Pons (tissue), 1 donor: ENCODE measurements at places on chromosomes 6 and 20.
A peak's percentile ranks its signal among the peaks of the same experiment; 100 is the strongest.

GRCh38 chr6:84013354-84013753, 20.2 kb upstream of the MRAP2 start:
- no peak for DNase-seq

DNA sequence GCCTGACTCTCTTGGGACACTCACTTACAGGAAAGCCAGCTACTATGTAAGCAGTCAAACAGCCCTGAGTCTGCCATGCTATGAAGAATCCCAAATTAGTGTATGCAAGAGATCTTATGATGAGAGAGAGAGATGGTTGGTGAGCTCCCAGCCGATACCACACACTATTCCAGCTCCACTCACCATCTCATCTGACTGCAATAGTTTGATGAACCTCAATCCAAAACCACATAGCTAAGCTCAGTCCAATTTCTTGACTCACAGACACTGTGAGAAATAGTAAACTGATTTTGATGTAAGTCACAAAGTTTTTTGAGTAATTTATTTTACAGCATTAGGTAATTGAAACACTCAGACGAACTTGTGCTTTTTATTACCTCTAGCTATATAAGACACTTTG, 441.4 kb downstream of the COL12A1 start:
- no peak for DNase-seq

- DNase-seq = no peak
Observed at GRCh38 chr20:20814685-20815084, 102.2 kb upstream of the RALGAPA2 start.

GRCh38 chr6:164108092-164108491, 693.6 kb downstream of the QKI start:
- no peak for DNase-seq

GRCh38 chr6:32154514-32155161, 697 bp downstream of the PPT2 start:
- DNase-seq = peak; percentile 66

DNA sequence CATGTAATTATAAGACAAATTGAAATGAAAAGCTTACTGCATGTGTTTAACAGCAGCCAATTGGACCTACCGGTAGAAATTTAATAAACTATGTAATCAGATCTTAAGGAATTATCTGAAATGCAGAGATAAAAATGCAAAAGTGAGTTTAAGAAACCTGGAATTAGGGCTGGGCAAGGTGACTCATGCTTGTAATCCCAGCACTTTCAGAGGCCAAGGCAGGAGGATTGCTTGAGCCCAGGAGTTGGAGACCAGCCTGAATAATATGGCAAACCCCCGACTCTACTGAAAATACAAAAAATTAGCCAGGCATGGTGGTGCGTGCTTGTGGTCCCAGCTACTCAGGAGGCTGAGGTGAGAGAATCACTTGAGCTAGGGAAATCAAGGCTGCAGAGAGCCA, 74.1 kb downstream of the HFE start:
- DNase-seq = no peak

GRCh38 chr6:34663831-34664255, 32.7 kb downstream of the ILRUN start:
- peak; percentile 58 for DNase-seq

DNA sequence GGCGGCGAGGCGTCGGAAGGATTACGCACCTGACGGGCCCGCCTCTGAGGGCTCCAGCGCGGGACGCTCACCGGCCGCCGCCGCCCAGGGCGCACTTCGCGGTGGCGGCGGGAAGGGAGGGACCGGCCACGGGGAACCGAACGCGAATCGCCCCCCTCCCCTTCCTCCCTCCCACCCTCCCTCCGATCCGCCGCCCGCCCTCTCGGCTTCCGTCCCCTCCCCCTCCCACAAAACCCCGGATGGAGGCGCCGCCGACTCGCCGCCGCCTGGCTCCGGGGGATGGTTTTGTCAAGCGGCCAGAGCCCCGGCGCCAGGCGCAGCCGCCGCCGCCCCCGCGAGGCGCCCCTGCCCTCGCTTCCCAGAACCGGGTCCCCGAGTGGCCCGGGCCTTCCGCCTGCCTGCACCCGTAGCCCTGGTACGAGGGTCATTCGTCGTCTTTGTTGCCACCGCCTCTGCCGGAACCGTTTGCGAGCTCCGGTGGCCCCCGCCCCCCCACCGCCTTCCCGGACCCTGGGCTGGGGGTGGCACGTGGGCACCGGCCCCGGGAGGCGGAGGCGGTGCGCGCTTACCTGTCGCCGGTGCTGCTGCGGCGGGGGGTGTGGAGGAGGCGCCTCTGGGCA, 398 bp downstream of the ZBTB2 start:
- peak; percentile 36 for DNase-seq

- no peak for DNase-seq
Observed at GRCh38 chr6:5231289-5231688, 29.5 kb downstream of the LYRM4 start.

DNA sequence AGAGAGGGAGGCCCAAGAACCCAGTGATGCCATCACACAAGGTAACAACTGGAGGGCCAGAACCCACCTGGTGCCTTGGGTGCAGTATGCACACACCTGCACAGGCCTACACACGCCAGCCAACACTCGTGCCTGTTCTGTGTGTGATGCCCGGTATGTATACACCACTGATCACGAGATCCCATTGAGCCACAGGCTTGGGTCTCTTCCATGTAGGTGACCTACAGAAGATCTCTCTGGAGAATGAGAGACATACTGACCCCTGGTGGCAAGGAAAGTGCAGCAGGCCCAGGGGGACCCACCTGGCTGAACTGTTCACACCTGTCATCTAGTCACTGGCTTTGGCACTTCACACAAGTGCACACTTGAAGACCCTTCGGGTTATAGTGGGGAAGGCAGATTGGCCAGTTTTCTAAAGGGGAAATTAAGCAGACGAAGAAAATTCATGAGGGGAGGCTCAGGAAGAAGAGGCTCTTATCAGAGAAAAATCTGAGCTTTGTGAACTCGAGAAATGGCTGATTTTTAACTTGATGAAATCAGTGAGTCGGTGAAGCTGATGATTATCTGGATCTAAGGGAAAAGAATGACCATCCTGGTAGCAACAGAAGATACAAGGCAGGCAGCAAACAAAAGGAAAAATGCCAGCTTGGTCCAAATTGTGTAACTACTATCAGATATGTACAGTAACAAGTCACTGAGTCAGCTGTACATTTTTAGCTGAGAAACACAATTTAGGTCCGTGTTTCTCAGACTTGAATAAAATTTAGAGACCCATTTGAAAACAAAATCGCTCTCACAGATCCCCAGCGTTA, 69.1 kb upstream of the PBOV1 start:
- no peak for DNase-seq

DNA sequence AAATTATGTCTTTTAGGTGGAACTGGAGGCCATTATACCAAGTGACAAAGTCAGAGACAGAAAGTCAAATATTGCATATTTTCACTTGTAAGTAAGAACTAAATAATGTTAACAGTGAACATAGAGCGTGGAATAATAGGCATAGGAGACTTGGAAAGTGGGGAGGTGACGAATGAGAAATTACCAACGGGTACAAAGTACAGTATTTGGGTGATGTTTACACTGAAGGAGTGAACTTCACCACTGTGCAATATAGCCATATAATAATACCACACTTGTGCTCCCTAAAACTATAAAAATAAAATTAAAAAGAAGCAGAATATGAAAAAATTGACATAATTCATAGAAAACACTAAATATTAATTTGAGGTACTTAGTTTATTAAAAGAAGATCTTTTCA, 14.9 kb downstream of the EYS start:
- no peak for DNase-seq

DNA sequence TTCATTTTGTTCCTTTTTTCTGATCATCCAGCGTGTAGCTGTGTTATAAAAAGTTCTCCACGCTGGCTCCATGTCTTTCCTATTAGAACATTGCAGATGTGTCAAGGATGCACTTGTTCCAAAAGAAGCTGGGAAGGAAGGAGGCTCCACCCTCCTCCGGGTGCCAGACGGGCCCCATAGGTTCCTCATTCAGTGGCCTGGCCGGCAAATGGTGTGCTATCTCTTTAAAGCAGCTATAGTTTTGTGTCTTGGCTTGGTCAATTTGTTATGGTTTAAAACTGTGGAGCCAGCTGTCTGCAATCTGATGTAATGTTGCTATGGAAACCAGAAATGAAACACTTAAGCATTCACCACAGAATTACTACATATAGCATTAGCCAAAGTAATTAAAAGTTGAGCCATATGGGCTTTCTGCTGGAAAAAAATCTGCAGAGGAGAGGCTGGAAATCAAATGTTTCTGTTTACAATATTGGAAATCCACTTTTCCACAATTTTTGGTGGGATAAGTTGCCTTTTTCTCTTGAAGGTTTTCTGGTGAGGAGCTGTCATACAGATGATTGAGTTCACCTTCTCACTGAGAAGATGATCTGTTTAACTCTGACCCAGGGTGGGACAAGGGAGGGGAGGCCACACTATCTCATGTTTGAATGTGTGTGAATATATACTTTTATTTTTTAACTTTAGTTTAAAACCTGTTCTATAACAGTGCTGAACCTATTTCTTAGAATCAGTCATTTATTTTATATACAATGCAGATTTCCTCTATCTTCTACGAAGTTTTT, 167.4 kb downstream of the SASH1 start:
- no peak for DNase-seq

DNA sequence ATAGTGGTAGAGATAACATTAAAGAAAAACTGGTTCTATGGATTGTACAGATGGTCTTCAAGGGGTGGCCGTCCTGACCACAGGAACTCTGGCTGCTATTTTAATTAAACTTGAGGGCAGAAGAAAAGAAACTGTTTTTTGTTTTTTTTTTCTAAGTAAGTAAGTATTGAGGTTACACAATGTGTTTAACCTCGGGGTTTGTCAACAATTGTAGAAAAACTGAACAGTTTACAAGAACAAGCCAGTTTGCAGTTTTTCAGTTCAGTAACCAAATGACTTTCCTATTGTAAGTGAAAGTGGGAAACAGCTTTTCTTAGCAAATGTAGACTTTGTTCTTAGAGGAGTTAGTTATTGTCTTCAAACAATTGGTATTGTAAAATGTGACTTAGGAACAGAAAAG, 77.0 kb downstream of the PLCB1 start:
- no peak for DNase-seq

DNA sequence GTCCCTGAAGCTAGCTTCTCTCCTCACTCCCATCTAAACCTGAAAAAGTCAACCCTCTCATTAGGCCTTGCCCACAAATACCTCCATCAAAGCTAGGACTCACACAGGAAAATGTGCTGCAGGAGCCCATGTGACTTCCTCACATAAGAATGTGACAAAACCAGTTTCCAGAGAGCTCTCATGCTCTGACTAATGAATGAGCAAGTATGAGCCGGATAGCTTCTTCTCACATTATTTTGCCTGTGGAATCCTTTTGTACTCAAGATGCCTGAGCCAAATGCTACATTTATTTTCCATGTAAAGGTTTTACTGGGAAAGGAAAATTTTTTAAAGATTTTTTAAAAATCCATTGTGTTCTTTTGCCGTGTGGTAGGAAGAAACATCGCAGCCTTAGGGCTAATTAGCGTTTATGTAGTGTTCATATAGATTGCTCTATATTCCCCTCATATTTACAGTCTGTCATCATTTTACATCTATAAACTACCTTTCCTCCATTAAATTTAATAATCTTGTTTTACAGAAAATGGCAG, 68.6 kb upstream of the CCN6 start:
- DNase-seq = no peak

DNA sequence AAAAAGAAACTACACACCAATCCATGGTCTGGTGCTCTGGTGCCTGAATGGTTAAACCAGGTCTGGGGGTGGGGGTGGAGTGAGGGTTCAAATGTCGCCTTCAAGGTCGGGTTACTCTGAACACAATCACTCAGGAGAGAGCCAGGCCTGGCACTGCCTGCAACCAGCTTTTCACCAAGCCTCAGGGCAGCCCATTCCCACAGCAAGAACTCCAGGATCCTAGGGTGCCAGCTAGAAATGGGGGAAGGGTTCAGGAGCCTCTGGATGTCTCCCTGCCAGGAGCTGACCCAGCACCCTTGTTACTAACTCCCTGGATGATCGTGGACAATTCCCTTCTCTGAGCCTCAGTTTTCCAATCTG, 6.7 kb downstream of the SDC4 start:
- DNase-seq = no peak

GRCh38 chr20:33859157-33859695, 48.1 kb downstream of the CHMP4B start:
- DNase-seq = no peak

- no peak for DNase-seq
Observed at GRCh38 chr6:35497571-35498421, 917 bp upstream of the TEAD3 start.

DNA sequence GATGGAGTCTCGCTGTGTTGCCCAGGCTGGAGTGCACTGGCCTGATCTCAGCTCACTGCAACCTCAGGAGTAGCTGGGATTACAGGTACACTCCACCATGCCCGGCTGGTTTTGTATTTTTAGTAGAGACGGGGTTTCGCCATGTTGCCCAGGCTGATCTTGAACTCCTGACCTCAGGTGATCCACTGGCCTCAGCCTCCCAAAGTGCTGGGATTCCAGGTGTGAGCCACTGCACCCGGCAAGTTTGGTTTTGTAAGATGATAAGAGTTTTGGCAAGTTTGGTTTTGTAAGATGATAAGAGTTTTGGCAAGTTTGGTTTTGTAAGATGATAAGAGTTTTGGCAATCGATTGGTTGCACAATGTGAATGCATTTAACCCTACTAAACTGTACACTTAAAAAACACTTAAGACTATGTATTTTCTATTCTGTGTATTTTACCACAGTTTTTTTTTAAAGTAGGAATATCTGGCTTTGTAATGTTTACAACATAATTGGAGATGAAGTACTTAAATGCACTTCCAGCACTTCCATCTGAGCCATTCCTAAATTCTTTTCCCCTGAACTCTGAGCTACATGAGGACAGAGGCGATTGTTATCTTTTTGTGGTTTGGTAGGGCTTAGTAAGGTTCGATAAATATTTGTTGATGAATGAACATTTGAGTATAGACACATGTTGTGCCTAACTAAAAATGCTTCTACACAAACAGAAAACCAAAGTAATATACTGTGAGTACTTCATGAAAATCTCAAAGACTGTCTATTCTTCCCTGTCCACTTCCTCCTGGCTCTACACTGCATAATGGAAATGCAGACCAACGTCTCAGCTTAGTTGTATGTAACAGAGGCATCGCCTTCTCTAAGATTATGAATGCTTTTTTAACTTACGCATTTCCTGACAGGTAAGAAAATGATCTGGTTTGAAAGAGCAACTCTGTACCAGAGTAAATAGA, 18.8 kb downstream of the SAMHD1 start:
- DNase-seq = no peak
